ENCODE measurements at places on chromosomes 12 and 14.

GRCh38 chr12:41051954-41052353 is 136.2 kb upstream of the PDZRN4 start:
- no peak for DNase-seq

- DNase-seq, result no peak
These were observed 34.3 kb downstream of the DAD1 start for GRCh38 chr14:22554498-22555383.

DNA sequence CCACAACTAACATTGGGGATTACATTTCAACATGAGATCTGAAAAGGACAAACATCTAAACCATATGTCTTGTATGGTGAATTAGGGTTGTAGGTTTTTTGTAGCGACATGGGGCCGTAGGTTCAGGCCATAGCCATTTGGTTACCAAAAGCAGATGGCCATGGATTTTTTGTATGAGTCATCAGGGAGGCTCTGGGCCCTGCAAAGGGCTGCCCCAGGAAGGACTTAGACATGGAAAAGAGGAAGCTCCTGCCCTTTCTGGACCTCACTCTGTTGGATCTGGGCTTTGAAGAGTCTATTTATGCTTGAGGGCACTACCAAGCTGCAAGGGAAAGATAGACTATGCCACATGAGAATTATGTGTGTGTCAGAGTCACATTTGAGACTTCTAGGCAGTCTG is 89.3 kb upstream of the DHRS4 start:
- no peak for DNase-seq

DNA sequence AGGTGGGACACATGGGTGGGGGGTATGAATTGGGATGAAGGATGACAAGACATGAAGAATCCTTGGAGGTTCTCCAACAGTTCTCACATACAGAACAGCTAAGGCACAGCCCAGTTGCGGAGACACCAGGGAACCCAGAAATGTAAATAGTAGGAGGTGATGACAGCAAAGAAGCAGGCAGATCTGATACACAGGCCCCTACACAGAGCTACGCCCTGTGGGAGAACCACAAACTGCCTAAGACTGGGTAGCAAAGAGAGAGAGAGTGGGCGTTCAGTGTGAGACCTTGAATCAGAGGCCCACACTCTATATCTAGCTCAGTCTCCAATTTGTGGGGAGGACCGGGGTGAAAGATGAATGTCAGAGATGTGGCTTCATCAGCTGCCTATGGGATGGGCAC is 9.5 kb upstream of the NUMB start:
- DNase-seq, result no peak

GRCh38 chr14:59363531-59364226 is 101.5 kb downstream of the GPR135 start:
- DNase-seq, result no peak

GRCh38 chr14:56131004-56131864 is 13.0 kb downstream of the PELI2 start:
- no peak for DNase-seq

GRCh38 chr14:90378249-90378648 is 18.6 kb upstream of the CALM1 start:
- DNase-seq, result no peak

- DNase-seq, result no peak
These were observed 68.7 kb downstream of the DICER1 start for GRCh38 chr14:95088665-95089064.

DNA sequence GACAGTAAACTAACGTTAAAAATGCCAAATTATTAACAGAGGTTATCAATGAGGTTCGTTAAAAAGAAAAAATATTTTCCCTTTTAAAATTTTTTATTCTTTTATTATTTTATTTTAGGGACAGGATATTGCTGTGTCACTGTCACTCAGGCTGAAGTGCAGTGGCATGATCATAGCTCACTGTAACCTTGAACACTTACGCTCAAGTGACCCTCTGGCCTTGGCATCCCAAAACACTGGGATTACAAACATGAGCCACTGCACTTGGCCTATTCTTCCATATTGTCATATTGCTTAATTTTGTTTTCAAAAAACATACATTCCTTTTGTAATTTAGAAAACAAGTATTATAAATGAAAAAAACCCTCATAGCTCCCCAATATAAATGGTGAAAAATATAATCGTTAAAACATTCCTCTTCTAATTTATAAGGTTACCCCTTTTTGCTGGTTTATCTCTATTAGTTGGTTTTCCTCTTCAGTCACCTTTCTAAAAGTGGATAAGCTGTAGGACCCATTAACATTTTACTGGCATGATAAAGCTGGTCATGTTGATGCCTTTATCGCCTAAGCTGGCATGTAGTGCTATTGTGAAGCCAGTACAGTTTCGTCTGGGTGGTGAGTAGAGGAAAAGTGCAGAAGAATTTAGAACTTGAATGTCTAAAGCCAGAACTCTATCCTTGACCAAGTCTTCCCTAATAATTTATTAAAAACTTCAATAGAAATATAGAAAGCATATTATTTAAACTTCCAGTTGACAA is 27.6 kb downstream of the PDE3A start:
- DNase-seq, result no peak

GRCh38 chr12:26666286-26666685 is 166.7 kb downstream of the ITPR2 start:
- DNase-seq, result no peak

GRCh38 chr12:121799842-121800693 is 3.7 kb upstream of the SETD1B start:
- DNase-seq, result no peak

DNA sequence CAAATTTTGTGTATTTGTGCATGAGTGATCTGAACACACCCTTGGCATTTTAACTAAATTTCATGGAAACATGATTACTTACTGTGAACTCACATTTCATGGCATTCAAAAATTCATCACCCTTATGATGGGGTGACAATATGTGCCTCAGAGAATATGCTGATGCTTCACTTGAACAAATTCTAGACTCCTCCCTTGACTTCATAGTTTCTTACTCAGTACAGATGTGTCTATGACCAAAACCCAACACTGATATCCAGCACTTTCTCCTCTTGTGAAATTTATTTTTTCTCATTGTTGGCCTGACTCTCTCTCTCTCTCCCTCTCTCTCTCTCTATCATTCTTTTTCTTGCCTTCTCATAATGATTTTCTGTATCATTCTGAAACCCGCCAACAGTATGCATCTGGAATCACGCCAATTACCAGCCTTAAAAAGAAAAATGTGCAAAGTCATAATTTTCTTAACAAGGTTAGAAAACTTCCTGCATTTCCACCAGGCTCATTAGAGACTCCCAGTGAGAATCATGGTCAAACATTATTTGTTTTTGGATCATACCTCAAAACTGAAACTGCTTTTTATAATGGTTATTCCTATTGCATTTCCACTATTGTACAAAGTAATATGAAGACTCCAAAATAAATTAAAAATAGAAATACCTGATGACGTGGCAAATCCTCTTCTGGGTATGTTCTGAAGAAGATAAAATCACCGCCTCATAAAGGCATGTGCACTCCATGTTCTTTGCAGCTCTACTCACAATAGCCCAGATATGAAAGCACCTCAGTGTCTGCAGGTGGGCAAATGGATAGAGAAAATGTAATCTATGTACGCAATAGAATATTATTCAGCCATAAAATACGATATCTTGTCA is 722.2 kb downstream of the TMEM121 start:
- DNase-seq, result no peak

DNA sequence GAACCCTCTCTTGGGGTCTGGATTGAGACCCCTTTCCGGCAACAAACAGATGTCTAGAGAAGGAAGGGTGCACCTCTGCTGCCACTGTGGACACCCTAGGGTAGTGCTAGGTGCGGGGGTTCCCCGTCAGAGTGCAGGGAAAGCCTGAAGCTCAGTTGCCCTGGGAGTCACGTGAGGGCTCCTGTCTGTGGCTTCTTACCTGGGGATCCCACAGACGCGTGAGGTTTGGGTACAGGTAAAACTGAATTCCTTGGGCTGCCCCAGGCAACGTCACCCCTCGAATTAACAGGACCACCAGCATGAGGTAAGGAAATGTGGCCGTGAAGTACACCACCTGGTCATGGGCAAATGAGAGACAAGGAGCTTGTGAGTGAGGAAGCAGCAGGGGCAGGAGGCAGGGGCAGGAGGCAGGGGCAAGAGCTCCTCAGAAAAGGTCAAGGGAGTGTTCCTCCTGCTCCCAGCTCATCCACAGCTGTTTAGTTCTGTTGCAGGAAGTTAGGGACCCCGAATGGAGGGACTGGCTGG is 21.0 kb upstream of the SLC6A12 start:
- no peak for DNase-seq

DNA sequence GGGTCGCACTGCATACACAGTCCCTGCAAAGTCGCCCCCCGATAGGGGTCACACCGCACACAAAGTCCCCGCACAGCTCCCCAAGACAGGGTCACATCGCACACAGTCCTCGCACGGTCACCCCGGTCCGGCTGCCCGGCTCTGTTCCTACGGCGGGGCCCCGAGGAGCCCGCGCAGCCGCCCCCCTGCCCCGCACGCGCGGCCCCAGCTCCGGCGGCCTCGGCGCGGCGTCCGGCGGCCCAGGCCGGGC is 300 bp downstream of the SSH1 start:
- no peak for DNase-seq

GRCh38 chr14:61064210-61064609 is 83.2 kb downstream of the SLC38A6 start:
- DNase-seq, result no peak

DNA sequence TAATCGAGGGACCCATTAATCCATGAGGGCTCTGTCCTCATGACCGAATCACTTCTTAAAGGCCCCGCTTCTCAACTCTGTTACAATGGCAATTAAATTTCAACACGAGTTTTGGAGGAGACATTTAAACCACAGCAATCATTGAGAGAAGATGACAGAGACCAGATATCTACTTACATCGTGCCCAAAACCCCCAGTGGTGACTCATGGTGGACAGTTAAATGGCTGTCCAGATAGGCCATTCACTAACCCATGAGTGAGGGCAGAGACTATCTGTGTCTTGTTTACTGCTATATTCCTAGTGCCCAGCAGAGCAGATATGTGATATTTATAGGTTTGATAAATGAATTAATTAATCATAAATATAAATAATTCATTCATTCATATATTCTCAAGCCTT is 20.0 kb upstream of the FLVCR2 start:
- DNase-seq, result no peak

DNA sequence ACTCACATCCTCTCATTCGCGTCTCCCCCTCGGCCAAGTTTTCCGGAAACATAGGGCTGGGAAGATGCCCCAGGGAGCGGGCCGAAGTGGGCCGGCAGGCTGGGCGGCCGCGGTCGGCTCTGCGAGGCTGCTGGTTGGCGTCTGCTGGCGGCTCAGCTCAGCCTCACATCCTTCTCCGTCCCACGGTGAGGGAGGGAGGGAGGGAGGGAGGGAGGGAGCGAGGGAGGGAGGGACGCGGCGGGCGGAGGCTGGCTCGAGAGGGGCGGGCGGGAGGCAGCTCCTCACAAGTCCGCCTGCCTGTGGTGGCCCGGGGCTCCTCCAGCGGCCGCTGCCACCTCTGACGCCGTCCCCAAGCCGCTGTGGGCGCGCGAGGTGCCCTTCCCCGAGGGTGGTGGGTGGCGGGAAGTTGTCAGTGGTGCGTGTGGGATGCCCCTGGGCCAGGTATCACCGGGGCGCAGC is 93.8 kb downstream of the RFLNA start:
- DNase-seq, result no peak

DNA sequence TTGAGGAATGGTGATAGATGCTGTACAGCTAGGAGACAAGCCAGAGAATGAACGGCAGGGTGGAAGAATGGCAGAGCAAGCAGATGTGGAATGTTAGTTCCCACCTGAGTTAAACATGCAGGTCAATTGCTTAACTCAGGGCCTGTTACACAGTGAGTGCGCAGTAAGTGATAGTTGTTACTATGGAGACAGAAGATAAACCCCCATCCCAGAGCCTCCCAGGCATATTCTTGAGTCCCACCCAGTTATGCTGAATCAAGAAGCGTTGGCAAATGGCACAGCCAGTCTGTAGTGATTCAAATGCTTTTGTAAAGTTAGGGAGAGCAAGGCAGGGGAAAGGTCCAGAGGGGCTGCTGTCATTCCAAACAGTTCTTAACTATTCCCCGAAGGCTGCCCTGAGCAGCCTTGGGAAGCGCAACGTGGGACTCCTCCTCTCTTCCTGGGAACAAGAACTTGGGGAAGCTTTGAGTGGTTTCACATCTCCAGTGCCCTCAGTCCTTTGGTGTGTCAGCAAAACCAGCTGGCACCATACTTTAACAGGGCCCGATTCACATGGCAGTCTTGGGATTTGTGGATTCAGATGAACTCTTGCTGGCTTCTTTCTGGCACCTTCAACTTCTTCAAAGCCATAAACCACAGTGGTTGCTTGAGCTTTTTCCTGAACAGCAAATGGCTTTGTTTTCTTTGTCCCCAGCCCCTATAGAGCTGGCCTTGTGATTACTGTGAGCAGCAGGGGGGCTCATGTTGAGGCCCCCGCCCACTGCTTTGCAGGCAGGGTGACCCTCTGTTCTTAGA is 66.4 kb downstream of the PPM1A start:
- DNase-seq, result no peak

- DNase-seq, result no peak
These were observed 63.5 kb downstream of the FRMD6 start for GRCh38 chr14:51715250-51715649.

DNA sequence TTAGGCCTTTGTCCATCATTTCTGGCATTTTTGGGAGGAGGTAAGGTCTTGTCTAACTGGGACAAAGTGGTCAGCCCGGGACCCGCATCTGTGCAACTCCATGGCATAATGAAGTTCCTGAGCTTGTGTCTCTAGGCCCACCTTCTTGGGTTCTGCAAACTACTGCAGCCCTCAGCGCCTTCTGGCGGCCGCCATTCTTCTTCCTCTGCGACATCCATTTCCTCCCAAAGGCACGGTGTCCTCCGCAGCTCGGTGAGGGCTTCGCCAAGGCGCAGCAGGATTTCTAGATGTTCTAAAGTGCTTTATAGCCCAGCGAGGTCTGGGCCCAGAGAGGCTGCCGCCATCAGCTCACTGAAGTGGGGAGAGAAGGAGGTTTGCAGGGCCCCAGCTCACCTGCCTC is 134.4 kb upstream of the OR4E1 start:
- no peak for DNase-seq

DNA sequence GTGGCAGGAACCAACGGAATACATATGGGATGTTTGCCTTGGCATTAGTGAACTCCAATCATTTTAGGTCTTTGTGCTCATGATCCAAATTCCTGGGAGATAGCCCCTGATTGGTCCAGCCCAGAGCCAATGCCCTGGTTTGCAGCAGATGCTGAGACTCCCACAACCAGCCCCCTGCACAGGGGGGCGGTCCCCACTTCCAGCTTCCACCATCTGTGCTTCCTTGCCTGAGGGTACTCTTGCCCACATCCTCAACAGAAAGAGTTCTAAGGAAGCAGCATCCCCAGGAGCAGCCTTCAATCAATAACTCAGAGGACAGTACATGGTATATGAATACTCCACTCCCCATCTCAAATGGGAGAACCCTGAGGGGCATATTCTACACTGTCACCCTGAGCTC is 39.7 kb upstream of the FICD start:
- no peak for DNase-seq
